Prostate gland (tissue), 2 donors: ENCODE measurements at places on chromosomes 3 and 15. TPM values are rescaled to one million over a fixed set of nuclear protein-coding genes. Genes with fewer than 3 reads are reported as not detected.

GRCh38 chr3:25437953-25438352 lies 9.9 kb downstream of the RARB start:
- no peak for DNase-seq

Gene CFAP91
- total RNA-seq: 2.5 TPM

- DNase-seq: no peak
Measured at GRCh38 chr3:177424521-177424920, 227.2 kb upstream of the TBL1XR1 start.

GRCh38 chr3:183475016-183475763 lies 46.8 kb upstream of the MCF2L2 start:
- DNase-seq: no peak

DNA sequence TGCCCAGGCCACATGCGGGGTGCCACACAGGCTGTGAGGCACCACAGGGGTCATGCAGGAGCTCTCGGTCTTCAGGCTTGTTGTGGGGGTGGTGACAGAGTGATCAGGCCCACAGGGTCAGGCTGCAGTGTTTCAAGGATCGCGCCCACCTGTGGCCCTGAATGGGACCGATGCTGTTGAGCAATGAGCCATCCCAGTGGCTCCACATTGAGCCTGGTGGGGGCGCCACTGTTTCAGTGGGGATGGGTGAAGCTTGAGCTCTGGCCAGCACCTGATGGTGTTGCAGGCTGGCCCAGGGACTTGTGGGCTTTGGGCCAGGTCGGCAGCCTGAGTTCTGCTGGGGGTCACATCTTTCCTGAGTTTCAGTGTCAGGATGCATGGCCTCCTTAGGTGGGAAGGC lies 230.1 kb downstream of the UBE3A start:
- no peak for DNase-seq

Gene WDR93
- total RNA-seq: 3.0 TPM

GRCh38 chr3:194381460-194381875 lies 11.9 kb upstream of the LRRC15 start:
- DNase-seq: no peak

Gene DLEC1
- 0.32 TPM for total RNA-seq

DNA sequence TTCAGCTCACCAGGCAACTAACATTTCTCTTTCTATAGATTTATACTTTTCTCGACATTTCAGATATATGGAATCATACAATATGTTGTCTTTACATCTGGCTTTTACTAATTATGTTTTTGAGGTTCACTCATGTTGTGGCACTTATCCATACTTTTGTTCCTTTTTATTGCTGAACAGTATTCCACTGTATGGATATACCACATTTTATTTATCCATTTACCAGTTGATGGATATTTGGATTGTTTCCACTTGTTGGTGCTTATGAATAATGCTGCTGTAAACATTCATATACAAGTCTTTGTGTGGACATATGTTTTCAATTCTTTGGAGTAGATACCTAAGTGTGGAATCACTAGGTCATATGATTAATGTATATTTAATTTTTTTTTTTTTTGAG lies 97.2 kb downstream of the LEKR1 start:
- no peak for DNase-seq

GRCh38 chr3:196423044-196423781 lies 9.0 kb downstream of the UBXN7 start:
- DNase-seq: peak; percentile 10

DNA sequence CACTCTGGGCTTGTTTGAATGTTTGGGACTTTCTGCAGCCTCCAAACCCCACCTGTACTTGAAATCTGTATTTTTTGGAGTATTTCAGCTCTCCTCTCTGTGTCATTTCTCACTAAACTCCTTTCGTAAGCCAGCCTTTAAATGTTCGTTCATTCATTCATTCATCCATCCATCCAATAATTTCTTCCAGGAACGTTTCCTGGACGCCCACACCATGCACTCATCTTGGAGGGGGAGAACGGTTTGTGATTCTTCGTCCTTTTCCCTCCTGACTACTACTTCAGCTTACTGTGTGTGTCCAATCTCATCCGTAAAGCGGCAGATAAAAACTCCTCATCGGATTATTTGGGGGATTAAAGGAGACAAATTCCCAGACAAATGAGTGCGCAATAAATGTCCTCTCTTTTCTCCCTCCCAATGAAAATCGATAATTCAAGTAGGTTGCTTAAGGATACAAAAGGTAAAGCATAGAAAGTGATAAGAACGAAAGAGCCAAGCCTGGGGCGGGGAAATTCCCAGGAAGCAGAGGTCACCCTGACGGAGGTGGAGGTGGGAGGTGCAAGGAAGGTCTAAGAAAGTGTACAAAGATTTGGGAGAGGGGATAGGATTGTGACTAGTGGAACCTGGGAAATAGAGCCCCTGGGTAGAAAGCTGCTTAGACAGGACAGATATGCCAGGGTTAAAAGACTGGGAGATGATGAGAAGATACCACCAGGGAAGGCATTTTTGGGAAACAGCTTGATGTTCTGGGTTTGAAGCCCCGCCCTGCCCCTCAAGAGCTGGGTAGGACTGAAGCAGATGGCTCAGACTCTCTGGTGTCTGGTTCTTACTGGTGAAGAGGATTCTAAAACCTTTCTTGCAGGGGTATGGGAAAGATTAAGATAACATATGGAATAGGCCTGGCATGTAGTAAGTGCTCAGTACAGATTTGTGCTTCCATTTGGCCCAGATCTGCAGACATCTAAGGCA lies 896 bp upstream of the KLHL25 start:
- no peak for DNase-seq

DNA sequence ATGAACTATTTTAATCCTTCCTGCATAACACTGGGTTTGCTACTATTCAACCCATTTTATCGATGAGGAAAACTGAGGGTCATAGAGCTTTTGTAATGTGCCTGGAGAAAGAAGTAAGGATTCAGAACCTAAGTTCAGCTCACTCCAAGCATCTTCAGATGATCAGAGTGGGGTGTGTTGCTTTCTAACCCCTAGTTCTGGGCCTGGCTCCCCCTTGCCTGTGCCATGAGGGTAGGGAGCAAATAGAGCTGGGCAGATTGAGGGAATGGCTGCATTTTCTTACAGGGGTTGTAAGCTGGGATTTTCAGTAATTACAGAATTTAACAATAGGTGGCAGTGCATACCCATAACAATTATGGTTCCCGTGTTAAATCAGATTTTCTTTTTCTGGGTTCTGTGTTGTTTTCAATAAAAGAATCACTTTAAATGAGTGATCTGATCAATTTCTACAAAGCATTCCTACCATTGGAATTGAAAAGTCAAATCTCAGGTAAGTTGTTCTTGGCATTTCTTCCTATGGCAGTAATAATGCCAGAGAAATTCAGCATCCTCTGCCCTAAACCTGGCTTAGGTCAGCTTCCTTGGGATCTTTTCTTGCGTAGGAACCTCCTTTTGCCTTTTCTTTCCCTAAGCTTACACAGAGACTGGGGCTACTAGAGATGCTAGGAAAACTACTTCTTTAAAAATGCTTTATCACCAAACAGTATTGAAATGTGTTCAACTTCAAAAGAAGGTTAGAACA lies 103.8 kb upstream of the IL12A start:
- no peak for DNase-seq

- DNase-seq: no peak
Measured at GRCh38 chr15:76338486-76339304, 2.1 kb downstream of the ISL2 start.

- DNase-seq: no peak
Measured at GRCh38 chr3:53798144-53798543, 48.1 kb downstream of the CHDH start.

- DNase-seq: no peak
Measured at GRCh38 chr3:189132839-189133238, 38.9 kb upstream of the TPRG1 start.

- no peak for DNase-seq
Measured at GRCh38 chr3:68854170-68854569, 78.2 kb downstream of the TAFA4 start.

Gene GOLGA6B
- not detected for total RNA-seq

GRCh38 chr15:26628879-26629529 lies 143.9 kb downstream of the GABRB3 start:
- peak; percentile 80 for DNase-seq

Gene GALNT15
- 7.6 TPM for total RNA-seq

DNA sequence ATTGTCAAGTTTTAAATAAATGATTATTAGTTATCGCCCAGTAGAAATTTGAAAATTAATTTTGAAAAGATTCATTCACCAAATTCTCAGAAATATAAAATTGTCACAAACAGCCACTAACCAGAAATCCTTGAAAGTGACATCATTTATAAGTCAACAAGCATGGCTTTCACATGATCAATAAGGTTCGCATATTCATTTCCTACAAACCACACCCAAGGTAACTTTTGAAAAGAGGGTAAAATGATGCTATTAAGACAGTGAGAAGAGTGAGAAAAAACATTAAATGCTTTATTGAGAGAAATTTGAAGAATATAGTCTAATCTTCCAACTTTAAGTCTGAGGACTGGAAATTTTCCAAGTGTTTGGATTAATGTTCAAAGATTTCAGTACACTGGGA lies 263.6 kb upstream of the ALCAM start:
- DNase-seq: no peak

Gene LEKR1
- total RNA-seq: 4.4 TPM

GRCh38 chr3:25973122-25973521 lies 183.2 kb downstream of the OXSM start:
- DNase-seq: no peak

Gene VEPH1
- 1.4 TPM for total RNA-seq

- no peak for DNase-seq
Measured at GRCh38 chr3:81307221-81307620, 454.2 kb downstream of the GBE1 start.

- DNase-seq: peak; percentile 62
Measured at GRCh38 chr3:42600958-42601675, 631 bp downstream of the NKTR start.

Gene LSG1
- total RNA-seq: 49.6 TPM

Gene UNC13C
- 3.6 TPM for total RNA-seq

Gene WNT7A
- total RNA-seq: 0.11 TPM

DNA sequence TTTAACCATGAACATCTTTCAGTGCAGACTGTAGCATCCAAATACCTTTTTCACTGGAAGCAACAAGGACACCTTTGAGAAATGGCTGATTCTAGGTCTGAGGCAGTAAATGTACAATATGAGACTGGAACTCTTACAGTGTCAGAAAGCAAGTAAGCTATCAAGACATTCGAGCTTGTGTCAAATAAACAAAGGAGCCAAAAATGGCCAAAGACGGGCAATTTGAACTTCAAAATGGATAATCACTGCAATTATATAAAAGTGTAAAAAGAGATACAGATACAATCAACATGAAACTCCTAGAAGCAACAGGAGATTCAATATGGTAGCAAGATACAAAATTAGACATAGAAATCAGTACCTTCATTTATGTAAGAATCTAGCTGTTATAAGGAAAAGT lies 138.5 kb upstream of the CCDC54 start:
- no peak for DNase-seq

DNA sequence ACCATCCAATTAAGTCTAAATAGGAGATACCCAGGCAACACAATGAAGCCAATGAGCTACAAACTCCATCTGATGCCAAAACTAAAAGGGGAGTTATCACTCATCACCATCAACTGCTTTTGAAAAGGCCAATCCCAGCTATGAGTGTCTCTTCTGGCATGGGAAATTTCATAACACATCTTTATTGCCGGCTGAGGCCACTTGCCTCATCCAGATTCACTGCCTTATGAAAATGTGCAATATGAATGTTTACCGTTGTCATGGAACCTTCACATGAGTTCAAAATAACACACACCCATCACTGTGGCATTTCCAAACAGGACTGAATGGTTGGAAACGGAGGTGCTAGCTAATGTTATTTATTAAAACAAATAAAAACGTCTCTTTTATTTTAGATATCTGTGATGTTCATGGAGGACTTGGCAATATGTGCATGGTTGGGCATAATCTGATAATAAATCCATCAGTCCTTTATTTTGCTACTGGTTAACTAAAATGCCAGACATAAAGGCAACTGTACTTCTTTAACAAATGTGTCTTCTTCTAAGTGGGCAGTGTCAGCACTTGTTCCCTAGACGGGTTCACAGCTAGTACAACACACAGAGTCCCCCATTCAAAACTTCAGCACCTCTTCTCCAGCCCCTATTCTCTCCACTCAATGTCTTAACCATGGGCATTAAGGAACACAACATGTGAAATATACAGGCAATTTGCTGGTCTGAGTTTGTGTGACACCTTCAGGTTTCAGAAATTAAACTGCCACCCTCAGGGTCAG lies 143.9 kb downstream of the MAGI1 start:
- DNase-seq: no peak

Gene RGMA
- total RNA-seq: 10.3 TPM

Gene PLIN1
- total RNA-seq: 1.5 TPM

Gene COL8A1
- total RNA-seq: 8.0 TPM

GRCh38 chr15:62107571-62108121 lies 40.9 kb downstream of the C2CD4A start:
- DNase-seq: no peak

DNA sequence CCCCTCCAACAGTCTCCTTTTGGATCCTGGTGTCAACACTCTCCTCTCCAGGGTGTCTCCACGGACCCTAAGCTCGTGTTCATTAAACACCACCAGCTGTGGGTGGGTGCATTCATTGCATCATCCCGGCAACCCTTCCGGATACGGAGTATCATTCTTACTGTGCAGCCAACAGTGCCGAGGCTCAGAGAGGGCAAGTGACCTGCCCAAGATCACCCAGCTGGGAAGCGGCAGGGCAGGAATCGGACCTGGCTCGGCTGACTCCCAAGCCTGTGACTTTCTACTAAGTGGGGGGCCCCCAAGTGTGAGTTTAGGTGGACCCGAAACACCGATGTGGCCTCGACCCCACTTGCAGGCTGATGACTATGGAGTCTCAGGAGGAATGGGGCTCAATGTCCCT lies 20.4 kb downstream of the H1-8 start:
- no peak for DNase-seq

DNA sequence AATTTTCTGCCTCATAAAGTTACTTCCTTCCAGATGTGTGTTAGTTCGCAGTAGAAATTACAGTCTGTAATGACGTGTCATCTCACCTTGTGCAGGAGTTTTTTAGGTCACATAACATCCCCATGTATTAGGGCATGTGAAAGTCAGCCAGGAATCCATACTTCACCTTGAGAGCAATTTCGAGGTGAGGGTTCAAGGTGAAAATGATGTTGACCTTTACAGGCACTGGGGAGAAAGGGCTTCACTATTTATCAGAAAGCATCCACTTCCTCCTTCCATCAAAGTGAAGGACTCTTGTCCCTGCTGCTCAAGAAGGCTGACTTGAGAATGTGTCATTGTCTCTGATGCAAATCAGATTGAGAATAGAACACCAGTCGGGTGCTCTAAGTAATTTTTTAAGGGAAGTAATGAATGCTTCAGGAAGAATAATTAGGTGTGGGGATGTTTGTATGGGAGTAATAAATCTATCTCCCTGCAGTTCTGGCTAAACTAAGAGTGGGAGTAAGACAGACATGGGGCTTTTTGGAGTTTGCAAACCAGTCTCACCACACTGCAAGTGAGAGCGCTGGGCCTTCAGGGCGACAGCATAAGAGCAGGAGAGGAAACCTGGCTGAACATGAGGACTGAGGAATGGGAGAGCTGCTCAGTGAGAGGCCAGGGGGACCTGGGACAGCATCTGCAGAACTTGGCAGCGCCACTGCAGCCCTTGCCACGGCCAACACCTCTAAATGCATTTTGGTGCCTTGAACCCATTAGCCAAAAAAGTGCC lies 85.9 kb upstream of the IL12A start:
- DNase-seq: no peak

Gene STRC
- 1.3 TPM for total RNA-seq
